ENCODE measurements at places on chromosomes 6 and 20.

GRCh38 chr6:93417421-93418013, 1.8 kb downstream of the EPHA7 start:
- DNase-seq = no peak

DNA sequence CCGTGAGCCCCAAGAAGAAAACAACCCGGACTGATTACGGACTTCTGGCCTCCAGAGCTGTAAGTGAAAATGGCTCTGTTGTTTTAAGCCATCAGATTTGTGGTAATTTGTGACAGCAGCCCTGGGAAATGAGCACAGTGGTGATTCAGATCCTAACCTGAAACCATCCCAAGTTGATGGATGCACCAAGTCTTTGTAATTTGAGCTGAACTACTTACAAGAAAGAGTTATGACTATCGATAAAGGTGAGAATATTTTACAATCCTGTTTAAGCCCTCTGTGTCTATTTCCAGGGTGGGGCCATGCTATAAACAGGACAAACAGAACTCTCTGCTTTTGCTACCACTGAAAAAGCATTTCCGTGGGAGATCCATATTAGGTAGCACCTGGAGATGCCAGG, 19.1 kb upstream of the RIN2 start:
- no peak for DNase-seq

DNA sequence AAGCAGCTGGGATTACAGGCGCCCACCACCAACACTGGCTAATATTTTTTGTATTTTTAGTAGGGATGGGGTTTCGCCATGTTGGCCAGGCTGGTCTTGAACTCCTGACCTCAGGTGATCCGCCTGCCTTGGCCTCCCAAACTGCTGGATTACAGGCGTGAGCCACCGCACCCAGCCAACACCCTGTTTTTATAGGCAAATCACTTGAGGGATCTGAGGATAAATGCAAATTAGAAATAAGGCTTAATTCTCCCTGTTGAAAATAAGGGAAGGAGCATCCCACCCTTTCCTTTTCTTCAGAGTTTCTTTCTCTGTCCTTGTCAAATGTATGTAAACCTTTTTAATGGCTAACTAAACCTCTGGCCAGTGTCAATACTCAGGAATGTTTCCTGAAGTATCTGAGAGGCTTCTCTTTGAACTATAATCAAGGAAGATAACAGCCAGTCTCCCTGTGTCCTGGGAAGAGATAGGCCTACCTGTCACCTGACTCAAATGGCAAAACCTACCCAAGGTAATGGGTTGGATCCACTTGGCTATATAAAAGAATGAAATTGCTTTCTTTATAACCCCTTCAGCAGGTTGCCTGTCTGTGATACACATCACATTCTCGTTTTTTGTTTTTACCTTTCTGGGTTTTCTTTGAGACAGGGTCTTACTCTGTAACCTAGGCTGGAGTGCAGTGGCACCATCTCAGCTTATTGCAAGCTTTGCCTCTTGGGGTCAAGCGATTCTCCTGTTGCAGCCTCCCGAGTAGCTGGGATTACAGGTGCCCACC, 64.5 kb upstream of the TNFAIP3 start:
- DNase-seq = no peak

GRCh38 chr20:15618912-15619311, 954.3 kb downstream of the KIF16B start:
- DNase-seq = no peak

DNA sequence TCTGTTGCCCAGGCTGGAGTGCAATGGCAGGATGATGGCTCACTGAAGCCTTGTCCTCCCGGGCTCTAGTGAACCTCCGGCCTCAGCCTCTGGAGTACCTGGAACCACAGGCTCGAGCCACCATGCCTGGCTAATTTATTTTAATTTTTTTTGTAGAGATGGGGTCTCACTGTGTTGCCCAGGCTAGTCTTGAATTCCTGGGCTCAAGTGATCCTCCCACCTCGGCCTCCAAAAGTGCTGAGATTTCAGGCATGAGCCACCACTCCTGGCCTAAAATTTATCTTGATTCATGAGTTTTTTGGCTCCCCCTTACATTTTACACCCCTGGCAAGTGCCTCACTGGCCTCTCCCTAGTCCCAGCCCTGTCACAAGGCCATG, 2.5 kb upstream of the SLC29A1 start:
- DNase-seq = no peak

GRCh38 chr6:22526736-22527135, 42.6 kb upstream of the HDGFL1 start:
- DNase-seq = no peak

- DNase-seq = no peak
Measured at GRCh38 chr6:429515-430121, 38.1 kb downstream of the IRF4 start.

- no peak for DNase-seq
Measured at GRCh38 chr20:2458919-2459499, 11.6 kb downstream of the SNRPB start.

DNA sequence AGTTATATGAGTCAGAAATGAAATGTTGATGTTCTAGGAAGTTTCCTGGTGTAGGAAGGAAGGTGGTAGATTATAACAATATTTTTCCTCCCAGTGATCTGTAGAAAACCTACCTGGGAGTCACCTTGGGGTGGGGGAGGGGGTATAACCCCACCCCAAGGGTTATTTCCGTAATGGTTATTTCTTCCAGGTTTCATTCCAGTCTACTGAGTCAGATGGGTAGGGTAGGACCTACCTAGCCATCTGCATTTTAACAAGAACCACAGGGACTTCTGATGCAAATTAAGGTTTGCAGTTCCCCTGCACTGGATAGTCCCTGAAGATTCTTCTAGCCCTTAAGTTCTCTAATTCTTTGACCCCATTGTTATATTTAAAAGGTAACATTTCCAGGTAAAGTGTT, 88.9 kb downstream of the ARMC2 start:
- no peak for DNase-seq

- no peak for DNase-seq
Measured at GRCh38 chr20:24699321-24700165, 230.1 kb downstream of the SYNDIG1 start.

DNA sequence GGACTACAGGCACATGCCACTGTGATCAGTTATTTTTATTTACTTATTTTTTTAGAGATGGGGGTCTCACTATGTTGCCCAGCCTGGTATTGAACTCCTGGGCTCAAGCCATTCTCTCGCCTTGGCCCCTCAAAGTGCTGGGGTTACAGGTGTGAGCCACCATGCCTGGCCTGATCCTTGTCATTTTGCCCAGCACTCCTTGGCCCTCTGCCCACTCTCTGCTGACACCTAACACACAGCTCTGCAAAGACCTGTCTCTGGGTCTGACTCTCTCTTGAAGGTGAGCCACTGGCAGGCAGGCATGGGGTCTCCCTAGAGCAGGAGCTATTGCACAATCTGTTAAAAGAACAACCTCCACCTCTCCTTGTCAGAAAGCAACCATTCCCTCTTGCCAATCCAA, 155.6 kb downstream of the ZFP64 start:
- DNase-seq = no peak

- DNase-seq = no peak
Measured at GRCh38 chr6:37699138-37699766, 1.6 kb upstream of the MDGA1 start.

DNA sequence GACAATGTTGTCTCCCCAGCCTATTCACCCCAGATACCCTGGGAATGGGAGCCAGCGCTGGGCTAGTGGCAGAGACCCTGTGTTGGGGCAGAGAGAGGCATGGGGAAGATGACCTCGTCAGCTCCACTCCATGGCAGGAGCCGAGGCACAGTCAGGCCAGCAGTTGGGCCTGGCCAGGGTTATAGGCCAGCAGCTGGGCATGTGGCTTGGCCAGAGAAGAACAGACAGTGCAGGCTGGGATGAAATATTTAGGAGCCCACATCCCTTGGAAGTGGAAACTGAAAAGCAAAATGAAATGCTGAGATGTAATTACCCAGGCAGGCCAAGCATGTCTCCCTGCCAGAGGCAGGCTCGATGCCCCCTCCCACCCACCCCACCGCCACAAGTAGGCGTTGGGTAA, 70.0 kb downstream of the GRM4 start:
- no peak for DNase-seq

DNA sequence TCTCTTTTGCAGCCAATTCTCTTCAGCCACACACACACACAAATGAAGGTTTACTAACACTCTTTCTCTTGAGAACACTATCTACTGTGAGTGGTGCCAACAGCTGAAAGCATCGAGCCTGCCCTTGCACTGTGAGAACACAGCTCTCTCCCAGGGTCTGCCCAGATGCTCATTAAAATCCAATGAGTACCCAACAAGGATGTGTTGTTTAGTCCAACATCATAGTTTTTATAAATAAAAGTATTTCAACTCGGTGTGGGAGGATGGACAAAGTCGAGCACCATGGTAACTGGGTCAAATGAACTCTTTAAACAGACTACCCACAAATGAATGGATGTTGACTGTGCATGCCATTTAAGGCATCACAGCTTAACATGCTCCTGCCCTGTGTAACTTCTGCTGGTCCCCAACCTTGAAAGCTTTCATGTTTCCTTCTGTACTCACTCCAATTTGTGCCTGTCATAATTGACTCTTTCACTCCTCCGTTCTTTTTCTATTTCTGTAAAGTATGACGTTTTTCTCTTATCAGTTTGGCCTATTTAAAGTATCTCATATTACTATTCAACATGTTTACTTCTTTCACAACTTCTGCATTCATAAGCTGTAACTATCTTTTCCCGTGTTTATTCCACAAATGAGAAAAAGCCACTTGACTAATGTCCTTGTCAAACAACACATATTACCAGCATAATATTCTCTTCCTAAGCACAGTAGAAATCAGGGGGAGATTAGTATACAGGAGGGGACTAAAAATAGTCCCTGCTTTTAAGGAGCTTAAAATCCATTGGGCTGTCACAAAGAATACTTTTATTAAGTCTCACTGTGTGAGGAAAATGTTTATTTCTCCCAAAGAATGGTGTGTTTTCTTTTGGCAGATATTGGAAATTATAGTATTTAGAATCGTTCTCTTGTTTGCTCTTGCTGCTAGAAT, 215.4 kb downstream of the RFPL4B start:
- DNase-seq = no peak

DNA sequence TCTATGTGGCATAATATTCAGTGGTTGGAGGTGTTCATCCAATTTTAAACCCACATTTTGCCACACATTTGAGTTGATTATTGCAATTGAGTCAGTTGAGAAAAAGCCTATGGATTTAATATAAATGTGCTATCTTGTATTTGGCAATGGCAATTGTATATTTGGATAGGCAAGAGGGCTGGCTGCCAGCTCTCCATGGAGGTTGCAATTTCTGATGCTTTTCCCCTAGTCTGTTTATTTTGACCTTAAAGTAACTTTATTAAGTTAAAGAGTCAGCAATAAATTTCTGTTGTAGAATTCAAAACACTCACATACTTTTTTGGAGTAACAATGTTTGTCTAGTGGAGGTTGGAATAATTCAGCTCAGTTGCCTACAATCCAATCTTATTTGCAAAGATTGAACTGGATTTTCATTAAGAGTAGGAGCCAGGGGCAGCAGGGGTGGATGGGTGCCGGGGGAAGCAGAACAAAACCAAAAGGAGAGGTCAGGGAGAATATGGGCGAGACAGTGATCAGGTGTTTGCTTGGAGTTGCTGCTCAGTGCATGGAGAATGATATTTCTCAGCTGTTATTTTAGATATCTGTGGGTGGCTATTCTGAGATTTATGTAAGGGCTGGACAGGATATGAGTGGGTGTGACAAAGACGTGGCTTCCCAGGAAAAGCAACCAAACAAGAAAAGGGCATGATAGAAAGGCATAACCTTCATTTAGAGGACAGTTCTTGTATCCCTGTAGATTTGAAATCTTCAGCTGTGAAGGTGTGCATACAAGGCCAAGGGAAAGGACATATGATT, 163.0 kb downstream of the HDGFL1 start:
- DNase-seq = no peak

- no peak for DNase-seq
Measured at GRCh38 chr6:144055121-144055931, 40.0 kb downstream of the SF3B5 start.

DNA sequence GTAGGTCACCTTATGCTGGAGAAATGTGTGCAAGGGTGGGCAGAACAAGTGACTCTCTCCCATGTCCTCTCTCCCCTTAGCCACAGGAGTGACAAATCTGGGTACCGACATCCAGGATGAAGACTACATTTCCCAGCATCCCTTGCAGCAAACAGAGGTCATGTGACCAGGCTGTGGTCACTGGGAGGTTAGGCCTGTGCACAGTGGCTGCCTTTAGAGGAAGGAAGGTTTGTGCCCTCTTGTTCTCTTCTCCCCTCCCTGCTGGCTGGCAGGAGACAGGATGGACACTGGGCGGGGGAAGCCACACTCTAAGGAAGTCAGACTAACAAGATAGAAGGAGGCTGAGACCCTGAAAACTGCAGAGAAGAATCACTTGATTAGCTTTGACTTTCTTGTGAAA, 360.2 kb downstream of the PREX1 start:
- DNase-seq = no peak

DNA sequence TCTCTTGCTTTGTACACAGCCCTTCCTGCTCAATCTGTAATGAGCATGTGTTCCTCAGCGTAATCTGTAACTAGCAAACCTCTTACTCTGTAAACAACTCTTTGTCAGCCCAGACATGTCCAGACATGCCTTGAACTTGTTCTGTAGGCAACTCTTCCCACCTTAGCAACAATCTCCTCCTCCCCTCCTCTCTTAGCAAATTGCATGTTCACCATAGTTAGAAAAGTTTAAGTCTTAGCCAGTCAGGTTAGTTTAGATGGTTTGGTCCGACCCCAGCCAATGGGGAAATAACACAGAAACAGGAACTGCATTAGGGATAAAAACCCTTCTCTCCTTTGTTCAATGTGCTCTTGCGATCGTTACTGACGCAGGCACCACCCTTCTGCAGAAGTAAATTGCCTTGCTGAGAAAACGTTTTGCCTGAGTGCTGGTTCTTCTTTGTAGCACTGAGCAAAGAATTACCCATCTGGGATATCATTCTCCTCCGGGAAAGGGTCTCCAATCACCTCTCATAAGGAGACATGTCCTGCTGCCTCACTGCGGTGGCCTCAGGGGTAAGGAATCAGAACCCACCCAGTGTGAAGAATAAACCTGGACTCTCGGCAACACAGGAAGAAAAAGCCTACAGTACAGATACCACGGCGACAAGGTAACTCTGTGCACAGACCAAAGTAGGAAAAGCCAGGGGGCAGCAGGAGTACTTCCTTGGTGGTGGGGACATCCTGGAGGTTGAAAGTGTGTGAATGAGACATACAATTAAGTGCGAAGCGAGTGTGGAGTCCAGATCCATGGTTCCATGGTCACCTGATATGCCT, 26.2 kb downstream of the PLN start:
- no peak for DNase-seq

DNA sequence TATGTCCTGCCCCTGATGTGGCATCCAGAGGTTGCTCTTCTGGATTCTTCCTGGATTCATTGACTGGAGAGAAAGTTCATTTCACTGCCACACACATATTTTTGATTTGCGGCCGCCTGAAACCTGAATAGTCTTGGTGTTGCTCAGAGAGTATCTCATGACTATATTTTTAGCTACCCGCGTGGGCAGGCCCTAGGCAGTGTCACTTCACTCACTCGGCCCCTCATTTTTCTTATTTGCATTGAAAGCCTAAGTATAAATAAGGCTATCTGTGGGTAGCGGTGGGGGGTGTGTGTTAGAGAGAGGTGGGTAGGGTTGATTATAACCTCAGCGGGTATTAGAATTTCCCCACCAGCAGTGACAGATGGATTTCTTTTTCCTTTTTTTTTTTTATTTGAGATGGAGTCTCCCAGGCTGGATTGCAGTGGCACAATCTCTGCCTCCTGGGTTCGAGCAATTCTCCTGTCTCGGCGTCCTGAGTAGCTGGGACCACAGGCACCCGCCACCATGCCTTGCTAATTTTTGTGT, 113.5 kb downstream of the JARID2 start:
- no peak for DNase-seq

Measured in D721Med (cell line).